ENCODE measurements at places on chromosomes 13 and 19.

DNA sequence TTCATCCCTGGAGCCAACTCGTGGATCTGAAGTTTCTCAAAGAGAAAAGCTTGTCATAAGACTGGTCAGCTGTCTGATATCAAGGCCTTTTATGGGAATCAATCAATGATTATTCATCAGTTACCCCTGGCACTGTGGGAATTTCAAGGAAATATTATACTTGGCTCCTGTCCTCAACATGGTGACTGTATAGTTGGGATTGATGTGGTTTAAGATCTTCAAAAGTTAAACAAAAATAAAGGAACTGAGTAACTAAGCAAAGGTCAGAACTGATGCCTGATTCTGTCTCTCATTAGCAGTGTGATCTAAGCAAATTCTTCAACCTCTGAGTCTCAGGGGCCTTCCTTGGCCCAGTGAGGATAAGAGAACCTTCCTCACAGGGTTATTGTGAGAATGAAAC lies 22.2 kb upstream of the SERPINE3 start:
- no peak for DNase-seq

DNA sequence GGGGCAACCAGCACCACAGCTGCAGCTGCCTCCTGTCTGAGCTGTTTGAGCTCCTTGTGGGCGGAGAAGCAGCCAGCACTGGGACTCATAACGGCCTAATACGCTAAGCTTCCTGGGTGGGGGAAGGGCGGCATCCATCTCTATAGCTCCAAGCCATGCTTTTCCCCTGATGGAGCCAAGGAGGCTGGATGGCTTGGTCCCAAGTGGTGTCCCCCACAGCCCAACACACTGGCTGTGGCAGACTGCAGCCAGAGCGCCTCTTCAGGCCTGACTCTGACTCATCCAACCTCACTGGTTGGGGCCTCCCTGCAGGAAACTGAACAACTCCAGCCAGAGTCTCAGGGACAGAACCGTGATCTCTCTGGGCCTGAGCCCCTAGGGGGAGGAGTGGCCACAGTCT lies 537.3 kb downstream of the SUCLA2 start:
- no peak for DNase-seq

GRCh38 chr13:41880966-41881365 lies 79.9 kb downstream of the VWA8 start:
- no peak for DNase-seq

DNA sequence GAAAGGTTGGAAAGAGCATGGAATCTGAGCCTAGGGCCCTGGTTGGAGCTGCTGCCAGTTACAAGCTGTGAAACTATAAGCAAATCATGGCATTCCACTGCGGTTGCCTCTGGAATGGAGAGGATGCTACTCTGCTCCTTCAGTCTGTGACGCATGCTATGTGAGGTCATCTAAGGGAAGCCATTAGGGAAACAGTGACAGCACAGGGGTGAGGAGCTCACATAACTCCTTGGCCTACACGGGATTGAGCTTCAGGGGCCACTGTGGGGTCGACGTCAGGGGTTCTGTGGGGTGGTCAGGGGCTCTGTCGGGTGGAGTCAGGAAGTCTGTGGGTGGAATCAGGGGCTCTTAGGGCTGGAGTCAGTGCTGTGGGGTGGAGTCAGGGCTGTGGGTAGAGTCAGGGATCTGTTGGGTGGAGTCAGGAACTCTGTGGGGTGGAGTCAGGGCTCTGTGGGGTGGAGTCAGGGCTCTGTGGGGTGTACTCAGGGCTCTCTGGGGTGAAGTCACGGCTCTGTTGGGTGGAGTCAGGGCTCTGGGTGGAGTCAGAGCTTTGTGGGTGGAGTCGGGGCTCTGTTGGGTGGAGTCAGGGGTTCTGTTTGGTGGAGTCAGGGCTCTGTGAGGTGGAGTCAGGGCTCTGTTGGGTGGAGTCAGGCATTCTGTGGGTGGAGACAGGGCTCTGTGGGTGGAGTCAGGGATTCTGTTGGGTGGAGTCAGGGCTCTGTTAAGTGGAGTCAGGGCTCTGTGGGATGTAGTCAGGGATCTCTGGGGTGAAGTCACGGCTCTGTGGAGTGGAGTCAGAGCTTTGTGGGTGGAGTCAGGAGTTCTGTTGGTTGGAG lies 35.8 kb upstream of the MEDAG start:
- peak; percentile 40 for DNase-seq

DNA sequence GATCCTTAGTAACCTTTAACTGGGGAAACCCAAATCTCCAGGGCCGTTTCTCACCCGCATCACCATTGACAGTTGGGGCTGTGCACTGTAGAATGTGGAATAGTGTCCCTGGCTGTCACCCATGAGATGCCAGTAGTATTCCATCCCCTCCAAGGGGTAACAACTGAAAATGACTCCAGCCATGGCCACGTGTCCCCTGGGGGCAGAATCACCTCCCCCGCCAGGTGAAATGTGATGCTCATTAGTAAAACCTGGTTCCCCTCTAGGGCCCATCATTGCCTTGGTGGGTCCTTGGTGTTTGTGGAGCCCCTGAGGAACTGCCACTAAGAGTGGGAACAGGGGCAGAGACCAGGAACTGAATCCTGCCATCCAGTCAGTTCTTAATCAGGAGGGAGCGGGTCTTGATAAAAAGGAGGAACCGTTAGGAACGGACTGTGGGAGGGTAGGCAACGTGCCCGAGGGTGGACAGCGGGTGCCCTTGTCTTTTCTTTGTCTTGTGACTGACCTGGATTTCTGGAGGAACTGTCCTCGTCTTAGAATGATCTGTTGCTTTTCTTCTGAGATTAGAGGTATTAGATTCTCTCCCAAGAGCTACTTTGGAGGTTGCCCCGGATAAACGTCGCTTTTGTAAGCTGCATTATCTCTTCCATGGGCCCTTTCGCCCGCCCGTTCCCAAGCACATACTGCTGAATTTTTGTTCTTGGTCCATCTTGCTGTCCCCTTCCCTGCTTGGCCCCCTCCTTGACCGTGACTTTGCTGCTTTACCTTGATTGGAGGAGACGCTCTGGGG lies 3.5 kb downstream of the MYO9B start:
- DNase-seq, result no peak

- DNase-seq, result no peak
Measured at GRCh38 chr13:40609972-40610726, 56.3 kb downstream of the FOXO1 start.

DNA sequence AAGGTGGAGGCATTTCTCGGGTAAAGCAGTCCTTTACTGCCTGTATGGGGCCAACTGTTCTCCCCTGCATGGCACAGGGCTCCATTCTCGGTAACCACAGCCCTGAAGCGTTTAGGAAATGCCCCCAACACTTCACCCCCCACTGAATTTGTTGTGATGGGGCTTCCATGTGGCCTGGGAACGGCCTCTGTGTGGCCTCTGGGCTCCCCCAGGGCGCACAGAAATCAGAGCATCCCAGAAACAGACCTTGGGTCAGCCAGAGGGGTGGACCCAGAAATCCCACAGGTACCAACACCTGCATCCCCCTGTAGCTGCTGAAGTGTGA lies 153.7 kb upstream of the VSTM2B start:
- DNase-seq, result no peak

DNA sequence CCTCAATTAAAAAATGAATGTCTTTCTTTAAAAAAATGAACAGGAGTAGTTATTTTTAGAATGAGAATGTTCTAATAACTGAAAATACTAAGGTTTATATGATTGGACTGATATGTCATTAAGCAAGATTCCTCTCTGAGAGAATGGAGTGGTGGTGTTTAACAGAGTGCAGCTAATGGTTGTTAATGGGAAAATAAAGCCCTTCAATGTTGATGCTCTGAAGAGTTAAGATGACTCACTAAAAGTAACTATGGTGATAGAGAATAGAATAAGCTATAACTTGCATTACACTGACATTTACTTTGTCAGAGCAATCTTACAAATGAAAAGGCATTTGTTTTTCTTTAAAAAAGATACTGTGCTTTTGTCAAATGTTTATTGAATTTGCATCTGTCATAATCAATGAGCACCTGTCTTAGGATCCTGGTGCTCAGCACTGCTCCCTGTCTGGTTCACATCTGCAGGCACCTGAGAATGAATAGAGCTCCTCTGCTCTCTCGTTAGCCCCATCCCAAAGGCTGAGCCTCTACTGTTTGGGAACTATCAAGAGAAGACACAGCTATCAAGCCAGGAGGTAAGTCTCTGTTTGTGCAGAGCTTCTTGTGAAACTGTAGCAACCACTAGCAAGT lies 15.1 kb downstream of the PABPC3 start:
- DNase-seq, result no peak

- no peak for DNase-seq
Measured at GRCh38 chr19:32868206-32868950, 1.2 kb downstream of the SLC7A9 start.

DNA sequence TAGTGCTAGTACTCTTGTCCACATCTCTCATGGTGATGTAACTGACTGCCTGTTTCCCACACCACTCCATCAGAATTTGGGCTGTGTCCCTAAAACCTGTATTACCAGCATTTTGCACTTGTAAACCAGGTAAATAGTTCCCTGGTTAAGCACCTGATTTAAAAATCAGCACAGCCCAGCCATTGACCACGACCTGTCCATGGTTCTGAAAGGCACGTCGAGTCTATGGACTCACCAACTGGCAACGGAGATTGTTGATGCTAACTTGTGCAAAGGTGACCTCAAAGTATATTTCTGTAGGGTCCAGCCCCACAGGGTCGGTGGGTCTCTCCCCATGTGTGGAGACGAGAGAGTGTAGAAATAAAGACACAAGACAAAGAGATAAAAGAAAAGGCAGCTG lies 46.7 kb upstream of the ZNF835 start:
- no peak for DNase-seq

GRCh38 chr13:35994131-35994966 lies 136.8 kb downstream of the DCLK1 start:
- DNase-seq, result no peak
